Breast epithelium (tissue), 4 donors: ENCODE measurements at places on chromosomes 2 and 18. TPM values are rescaled to one million over a fixed set of nuclear protein-coding genes. Genes with fewer than 3 reads are reported as not detected.

DNA sequence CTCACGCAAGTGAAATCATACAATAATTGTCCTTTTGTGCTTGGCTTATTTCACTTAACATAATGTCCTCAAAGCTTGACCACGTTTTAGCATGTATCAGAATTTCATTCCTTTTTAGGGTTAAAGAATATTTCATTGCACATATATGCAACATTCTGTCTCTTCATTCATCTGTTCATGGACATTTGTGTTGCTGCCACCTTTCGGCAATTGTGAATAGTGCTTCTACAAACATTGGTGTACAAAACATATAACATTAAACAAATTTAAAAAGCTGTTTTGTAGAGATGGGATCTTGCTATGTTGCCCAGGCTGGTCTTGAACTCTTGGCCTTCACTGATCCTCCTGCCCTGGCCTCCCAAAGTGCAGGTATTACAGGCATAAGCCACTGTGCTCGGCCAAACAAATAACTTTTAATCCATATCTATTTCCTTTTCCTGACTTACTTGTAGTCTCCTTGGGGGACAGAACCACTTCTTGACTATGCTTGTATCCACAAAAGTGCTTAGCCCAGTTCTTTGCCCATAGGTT lies 209.3 kb downstream of the SLC4A3 start:
- H3K27me3 ChIP-seq, result no peaks in the 10 kb centered on the region
- no peaks in the 10 kb centered on the region for H3K4me1 ChIP-seq
- H3K36me3 ChIP-seq, result no peaks in the 10 kb centered on the region
- no peak overlapping the region for H3K4me3 ChIP-seq
- DNase-seq, result no peak
- no peak overlapping the region for H3K27ac ChIP-seq

- no peak overlapping the region for H3K27ac ChIP-seq
- no peaks in the 10 kb centered on the region for H3K36me3 ChIP-seq
- no peak overlapping the region for H3K4me3 ChIP-seq
- H3K27me3 ChIP-seq, result no peaks in the 10 kb centered on the region
- H3K4me1 ChIP-seq, result no peaks in the 10 kb centered on the region
These were observed 23.5 kb downstream of the CNGA3 start for GRCh38 chr2:98369710-98370239.

DNA sequence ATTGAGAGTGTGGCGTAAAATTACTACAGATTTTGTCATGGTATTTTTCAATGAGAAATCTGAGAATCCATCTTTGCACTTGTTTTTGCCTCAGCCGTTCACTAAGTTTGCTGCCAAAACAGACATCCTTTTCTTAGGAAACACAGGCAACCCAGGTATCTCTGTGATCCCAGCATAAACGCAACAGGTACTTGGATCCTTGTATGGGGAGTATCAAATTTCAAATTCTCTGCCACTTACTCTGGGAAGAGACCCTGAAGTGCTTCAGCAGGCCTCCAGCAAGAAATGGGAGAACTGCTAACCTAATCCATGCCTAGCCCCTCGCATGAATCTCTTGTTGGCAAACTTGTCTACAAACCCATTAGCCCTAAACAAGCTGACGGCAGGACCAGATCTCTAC lies 83.1 kb downstream of the BCL11A start:
- H3K4me3 ChIP-seq, result no peak overlapping the region
- H3K27ac ChIP-seq, result no peak overlapping the region
- H3K27me3 ChIP-seq, result no peaks in the 10 kb centered on the region
- H3K4me1 ChIP-seq, result no peaks in the 10 kb centered on the region

- no peak for DNase-seq
- H3K4me3 ChIP-seq, result no peak overlapping the region
- H3K27ac ChIP-seq, result no peak overlapping the region
- no peaks in the 10 kb centered on the region for H3K27me3 ChIP-seq
- no peaks in the 10 kb centered on the region for H3K36me3 ChIP-seq
- no peaks in the 10 kb centered on the region for H3K4me1 ChIP-seq
These were observed 51.4 kb downstream of the EML4 start for GRCh38 chr2:42220566-42220965.

- H3K27me3 ChIP-seq, result no peaks in the 10 kb centered on the region
- H3K36me3 ChIP-seq, result no peaks in the 10 kb centered on the region
- no peak overlapping the region for H3K4me3 ChIP-seq
- H3K4me1 ChIP-seq, result no peaks in the 10 kb centered on the region
- H3K27ac ChIP-seq, result no peak overlapping the region
These were observed 361.9 kb downstream of the NYAP2 start for GRCh38 chr2:225761396-225761795.

DNA sequence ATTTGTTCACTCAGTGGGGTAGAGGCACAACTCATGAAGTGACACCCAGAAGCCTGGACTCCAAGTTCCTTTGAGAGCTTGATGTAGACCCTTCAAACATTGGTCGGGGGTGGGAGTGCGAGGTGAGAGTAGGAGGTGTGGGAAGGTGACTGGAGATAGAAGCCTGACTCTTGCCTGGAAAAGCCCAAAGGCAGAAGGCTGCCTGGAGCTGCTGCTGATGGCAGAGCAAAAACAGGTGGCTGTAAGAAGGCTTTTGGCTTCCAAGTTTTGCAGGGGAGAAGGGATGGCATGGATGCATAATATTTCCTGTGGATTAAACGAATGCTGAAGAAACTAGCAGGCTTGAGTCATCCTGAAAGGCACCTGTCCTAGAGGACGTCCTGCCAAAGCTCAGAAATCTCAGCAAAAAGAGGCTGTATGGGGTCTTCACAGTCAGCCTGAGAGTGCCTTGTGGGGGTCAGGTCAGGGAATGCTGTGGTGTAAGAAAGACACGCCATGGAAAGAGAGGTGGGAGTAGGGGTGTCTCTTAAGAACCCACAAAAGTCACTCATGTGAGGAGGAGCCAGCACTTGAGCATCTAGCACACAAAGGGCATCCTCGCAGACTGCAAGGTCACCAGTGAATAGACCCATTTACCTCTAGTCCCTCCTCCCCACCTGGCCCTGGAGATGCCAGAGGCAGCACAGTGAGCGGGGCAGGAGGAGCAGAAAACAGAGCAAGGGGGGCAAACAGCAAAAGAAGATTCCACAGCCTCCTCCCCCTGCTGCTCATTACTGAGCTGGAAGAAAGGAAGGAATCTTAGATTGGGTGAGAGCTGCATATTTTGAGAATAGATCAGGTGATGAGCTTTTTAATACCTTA lies 37.5 kb downstream of the FASTKD2 start:
- no peak overlapping the region for H3K27ac ChIP-seq
- no peak for DNase-seq
- H3K4me3 ChIP-seq, result no peak overlapping the region
- no peaks in the 10 kb centered on the region for H3K36me3 ChIP-seq
- H3K27me3 ChIP-seq, result no peaks in the 10 kb centered on the region
- H3K4me1 ChIP-seq, result no peaks in the 10 kb centered on the region

DNA sequence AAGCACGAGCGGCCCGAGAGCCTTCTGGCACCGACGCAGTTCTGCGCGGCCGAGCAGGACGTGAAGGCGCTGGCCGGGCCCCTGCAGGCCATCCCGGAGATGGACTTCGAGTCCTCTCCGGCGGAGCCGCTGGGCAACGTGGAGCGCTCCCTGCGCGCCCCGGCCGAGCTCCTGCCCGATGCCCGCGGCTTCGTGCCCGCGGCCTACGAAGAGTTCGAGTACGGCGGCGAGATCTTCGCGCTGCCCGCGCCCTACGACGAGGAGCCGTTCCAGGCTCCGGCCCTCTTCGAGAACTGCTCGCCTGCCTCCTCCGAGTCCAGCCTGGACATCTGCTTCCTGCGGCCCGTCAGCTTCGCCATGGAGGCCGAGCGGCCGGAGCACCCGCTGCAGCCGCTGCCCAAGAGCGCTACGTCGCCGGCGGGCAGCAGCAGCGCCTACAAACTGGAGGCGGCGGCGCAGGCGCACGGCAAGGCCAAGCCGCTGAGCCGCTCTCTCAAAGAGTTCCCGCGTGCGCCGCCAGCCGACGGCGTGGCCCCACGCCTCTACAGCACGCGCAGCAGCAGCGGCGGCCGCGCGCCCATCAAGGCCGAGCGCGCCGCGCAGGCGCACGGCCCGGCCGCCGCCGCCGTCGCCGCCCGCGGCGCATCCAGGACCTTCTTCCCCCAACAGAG lies 70.4 kb downstream of the ARHGEF33 start:
- no peaks in the 10 kb centered on the region for H3K36me3 ChIP-seq
- no peaks in the 10 kb centered on the region for H3K27me3 ChIP-seq
- no peak overlapping the region for H3K27ac ChIP-seq
- no peaks in the 10 kb centered on the region for H3K4me1 ChIP-seq
- peak overlapping the region; percentile 74 for H3K4me3 ChIP-seq
- DNase-seq, result no peak

DNA sequence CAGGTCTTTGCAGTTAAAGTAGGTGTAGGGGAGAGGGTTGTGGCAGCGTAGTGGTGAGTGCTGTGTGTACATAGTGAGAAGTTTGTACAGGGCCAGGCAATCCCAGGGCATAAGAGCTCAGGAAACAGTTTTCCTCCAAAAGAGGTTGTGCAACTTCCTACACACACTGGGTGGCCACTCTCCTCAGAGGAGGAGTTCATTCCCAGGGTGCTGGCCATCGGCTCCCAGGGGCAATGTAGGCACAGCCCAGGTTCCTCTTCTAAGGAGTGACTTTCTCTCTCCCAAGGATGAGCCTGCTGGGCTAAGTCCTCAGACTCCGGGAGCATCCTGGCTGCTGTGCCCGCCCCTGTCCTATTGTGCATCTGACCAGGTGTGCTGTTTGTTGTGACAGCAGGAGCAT lies 3.0 kb downstream of the ACOXL start:
- H3K27me3 ChIP-seq, result no peaks in the 10 kb centered on the region
- no peaks in the 10 kb centered on the region for H3K4me1 ChIP-seq
- no peaks in the 10 kb centered on the region for H3K36me3 ChIP-seq
- DNase-seq, result no peak

DNA sequence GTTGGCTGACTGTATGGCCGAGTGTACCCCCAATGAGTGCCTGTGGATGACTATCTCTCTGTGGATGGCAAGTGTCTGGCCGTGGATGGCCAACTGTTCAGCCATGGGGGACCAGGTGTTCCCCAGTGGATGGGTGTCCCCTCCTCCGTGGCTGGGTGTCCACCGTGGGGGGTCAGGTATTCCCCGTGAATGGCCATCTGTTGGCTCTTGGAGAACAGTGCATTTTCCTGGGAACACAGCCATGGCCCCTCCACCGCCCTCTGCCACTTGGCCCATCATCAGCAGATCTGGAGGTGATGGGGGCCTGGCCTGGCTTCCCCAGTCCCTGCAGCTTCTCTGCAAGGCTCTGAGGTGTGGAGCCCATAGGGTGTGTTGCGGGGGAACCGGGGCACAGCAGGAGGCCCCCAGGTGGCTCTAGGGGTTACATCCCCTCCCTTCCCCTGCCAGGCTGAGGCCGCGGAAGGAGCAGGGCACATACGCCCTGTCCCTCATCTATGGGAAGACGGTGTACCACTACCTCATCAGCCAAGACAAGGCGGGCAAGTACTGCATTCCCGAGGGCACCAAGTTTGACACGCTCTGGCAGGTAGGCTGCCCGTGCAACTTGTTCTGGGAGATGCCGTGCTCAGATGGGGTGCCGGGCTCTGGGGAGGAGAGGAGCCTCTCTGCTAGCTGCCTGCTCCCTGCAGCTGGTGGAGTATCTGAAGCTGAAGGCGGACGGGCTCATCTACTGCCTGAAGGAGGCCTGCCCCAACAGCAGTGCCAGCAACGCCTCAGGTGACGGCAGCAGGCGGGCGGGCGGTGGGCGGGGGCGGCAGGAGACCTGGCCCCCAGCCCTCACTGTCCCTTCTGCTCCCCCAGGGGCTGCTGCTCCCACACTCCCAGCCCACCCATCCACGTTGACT lies 19.3 kb downstream of the ZAP70 start:
- H3K27me3 ChIP-seq, result no peaks in the 10 kb centered on the region
- no peak overlapping the region for H3K4me3 ChIP-seq
- no peak for DNase-seq
- no peak overlapping the region for H3K27ac ChIP-seq
- no peaks in the 10 kb centered on the region for H3K36me3 ChIP-seq
- H3K4me1 ChIP-seq, result no peaks in the 10 kb centered on the region

GRCh38 chr18:24995755-24996154 lies 356.2 kb downstream of the ZNF521 start:
- no peak overlapping the region for H3K4me3 ChIP-seq
- no peaks in the 10 kb centered on the region for H3K36me3 ChIP-seq
- no peaks in the 10 kb centered on the region for H3K27me3 ChIP-seq
- no peak for DNase-seq

- H3K4me3 ChIP-seq, result no peak overlapping the region
- no peak for DNase-seq
- no peaks in the 10 kb centered on the region for H3K4me1 ChIP-seq
- no peaks in the 10 kb centered on the region for H3K36me3 ChIP-seq
- H3K27ac ChIP-seq, result peak overlapping the region; percentile 78
These were observed 80.6 kb downstream of the MOGAT1 start for GRCh38 chr2:222751821-222752719.

DNA sequence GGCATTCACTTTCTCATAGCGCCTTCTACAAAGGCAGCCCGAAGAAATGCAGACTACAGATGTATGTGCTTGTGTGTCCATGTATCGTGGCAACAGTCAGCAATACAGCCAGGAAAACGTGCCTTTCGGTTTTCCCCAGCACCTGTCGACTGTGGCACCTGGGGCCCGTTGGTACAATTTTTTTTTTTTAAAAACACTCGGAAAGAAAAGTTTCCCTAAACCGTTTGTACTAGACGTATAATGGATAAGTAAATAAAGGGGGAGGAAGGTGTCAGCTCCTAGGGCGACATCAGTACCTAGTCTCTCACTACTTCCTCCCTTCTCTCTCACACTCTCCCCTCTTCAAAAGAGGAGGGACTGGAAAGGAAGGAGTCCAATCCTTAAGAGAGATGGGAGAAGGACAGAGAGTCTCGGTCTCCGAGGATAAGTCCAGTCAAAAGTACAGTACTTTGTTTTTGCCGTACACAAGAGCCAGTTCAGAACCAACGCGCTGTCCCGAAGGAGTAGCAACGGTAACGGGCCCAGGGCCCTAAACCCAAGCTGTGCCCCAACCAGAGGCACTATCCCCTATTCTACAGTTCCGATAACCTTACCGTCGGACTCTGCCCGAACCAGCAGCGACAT lies 759 bp downstream of the PPP4R3B start:
- H3K27ac ChIP-seq, result peak overlapping the region; percentile 99
- H3K36me3 ChIP-seq, result no peaks in the 10 kb centered on the region
- no peaks in the 10 kb centered on the region for H3K4me1 ChIP-seq
- no peaks in the 10 kb centered on the region for H3K27me3 ChIP-seq
- H3K4me3 ChIP-seq, result peak overlapping the region; percentile 100

The CD28 gene
- 2.2 TPM for total RNA-seq

The TBC1D8 gene
- 19.5 TPM for total RNA-seq

The SERPINB10 gene
- total RNA-seq, result not detected

The CENPO gene
- 1.6 TPM for total RNA-seq

The ZSWIM2 gene
- total RNA-seq, result not detected

The CFAP65 gene
- 0.33 TPM for total RNA-seq

The DNMT3A gene
- 20.0 TPM for total RNA-seq

The SRD5A2 gene
- 0.32 TPM for total RNA-seq
